ENCODE measurements at places on chromosomes 13 and 19. TPM values are rescaled to one million over a fixed set of nuclear protein-coding genes. Genes with fewer than 3 reads are reported as not detected.
A peak's percentile ranks its signal among the peaks of the same experiment; 100 is the strongest.

ZNF780A gene
- 4.1 TPM for total RNA-seq

LRG1 gene
- total RNA-seq: not detected

PDX1 gene
- total RNA-seq: not detected

LHFPL6 gene
- total RNA-seq: 57.2 TPM

LIM2 gene
- not detected for total RNA-seq

FUT3 gene
- total RNA-seq: not detected

SLC25A41 gene
- total RNA-seq: not detected

GRCh38 chr13:106918557-106918860, 350.6 kb upstream of the ARGLU1 start:
- H3K27me3 ChIP-seq: no peaks in the 10 kb centered on the region
- H3K4me1 ChIP-seq: peaks cover 4% of the 10 kb centered on the region
- peak overlapping the region; percentile 75 for H3K27ac ChIP-seq
- no peaks in the 10 kb centered on the region for H3K36me3 ChIP-seq
- peak overlapping the region; percentile 45 for H3K4me3 ChIP-seq
- DNase-seq: no peak

GRCh38 chr19:12090807-12091206, 26.3 kb downstream of the ZNF844 start:
- DNase-seq: peak; percentile 62
- no peak overlapping the region for H3K4me3 ChIP-seq
- H3K36me3 ChIP-seq: no peaks in the 10 kb centered on the region
- H3K4me1 ChIP-seq: no peaks in the 10 kb centered on the region
- H3K27me3 ChIP-seq: no peaks in the 10 kb centered on the region

DNA sequence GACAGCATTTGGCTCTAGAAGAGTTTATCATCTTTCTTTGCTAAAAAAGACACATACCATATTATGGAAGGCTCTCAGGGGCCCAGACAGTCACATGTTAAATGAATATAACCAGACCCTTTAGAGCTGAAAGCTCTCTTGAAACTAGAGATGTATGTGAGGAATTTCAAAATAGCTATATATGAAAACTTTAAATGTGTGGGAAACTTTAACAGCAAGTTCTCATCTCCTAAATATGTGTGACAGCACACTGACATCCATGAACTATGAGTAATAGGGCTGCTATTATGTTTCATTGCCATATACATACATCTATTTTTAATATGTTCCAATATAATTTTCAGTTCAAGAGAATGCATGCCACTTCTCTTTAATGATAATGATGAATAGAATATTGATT, 509.5 kb downstream of the GPC6 start:
- no peaks in the 10 kb centered on the region for H3K36me3 ChIP-seq
- no peaks in the 10 kb centered on the region for H3K4me1 ChIP-seq
- H3K4me3 ChIP-seq: no peak overlapping the region
- H3K27me3 ChIP-seq: no peaks in the 10 kb centered on the region
- H3K27ac ChIP-seq: no peak overlapping the region
- DNase-seq: no peak

- no peak overlapping the region for H3K4me3 ChIP-seq
- no peak overlapping the region for H3K27ac ChIP-seq
- DNase-seq: no peak
- H3K36me3 ChIP-seq: no peaks in the 10 kb centered on the region
- peaks cover 3% of the 10 kb centered on the region for H3K4me1 ChIP-seq
Observed at GRCh38 chr19:32397671-32398101, 7.9 kb upstream of the DPY19L3 start.
